Thymus (tissue), 14 donors: ENCODE measurements at places on chromosomes 3 and 15. TPM values are rescaled to one million over a fixed set of nuclear protein-coding genes. Genes with fewer than 3 reads are reported as not detected.
A peak's percentile ranks its signal among the peaks of the same experiment; 100 is the strongest.

The ELP6 gene
- 28.0 TPM for polyA plus RNA-seq

The CFAP92 gene
- 2.0 TPM for polyA plus RNA-seq

The CEP19 gene
- 2.5 TPM for polyA plus RNA-seq

- peak; percentile 98 for DNase-seq
These were observed at the start of gene NCK1 for GRCh38 chr3:136861890-136862616. TSS of gene NCK1 (plus strand) at chr3:136862208. CDS start at chr3:136928002, 65,794 bp downstream.

DNA sequence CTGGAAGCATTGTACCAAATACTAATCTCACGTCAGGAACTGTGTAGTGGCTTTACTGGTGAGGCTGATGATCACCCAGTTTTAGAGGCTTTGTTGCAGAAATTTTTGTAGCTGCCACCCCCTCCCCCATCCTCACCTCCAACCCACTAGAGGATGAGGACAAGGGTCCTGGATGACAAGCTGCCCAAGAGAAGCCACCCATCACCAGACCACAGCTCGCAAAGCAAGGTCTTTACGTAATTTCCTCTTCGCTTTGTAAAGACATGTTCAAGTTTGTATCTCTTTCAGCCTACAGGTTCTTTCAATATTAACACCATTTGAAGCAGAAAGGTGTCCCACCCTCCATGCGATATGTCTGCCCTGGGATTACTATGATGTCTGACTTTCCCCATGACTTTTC is 74.2 kb downstream of the LDHAL6B start:
- DNase-seq = no peak

GRCh38 chr3:153658136-153658535 is 463.1 kb upstream of the ARHGEF26 start:
- no peak for DNase-seq

DNA sequence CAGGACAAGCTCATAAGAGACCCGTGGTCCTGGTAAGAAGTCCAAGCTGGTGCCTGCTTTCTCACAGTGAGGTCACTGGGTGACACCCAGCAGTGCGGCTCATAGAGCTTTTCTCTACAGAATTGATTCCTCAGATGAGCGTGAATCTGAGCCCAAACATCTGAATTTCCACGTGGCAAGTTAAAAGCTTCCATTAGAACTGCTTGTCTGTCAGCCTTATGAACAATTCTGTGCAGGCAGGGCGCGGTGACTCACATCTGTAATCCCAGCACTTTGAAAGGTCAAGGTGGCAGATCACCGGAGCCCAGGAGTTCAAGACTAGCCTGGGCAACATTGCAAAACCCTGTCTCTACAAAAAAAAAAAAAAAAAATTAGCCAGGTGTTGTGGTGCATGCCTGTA is 113.1 kb upstream of the ABHD17C start:
- no peak for DNase-seq

The HCLS1 gene
- polyA plus RNA-seq = 171 TPM

DNA sequence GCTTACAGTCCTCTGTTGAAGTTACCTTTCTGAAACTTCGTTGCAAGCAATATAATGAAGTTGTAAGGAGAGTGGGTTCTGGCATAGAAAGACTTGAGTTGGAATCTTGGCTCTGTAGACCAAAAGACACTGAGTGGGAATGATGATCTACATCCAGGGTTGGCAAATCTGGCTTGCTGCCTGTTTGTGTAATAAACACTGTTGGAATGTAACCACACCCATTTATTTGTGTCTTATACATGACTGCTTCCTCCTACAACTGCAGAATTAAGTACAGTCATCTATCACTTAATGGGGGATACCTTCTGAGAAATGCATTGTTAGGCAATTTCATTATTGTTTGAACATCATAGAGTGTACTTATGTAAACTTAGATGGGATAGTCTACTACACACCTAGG is 178.4 kb upstream of the SUCLG2 start:
- no peak for DNase-seq

GRCh38 chr3:143329567-143330211 is 210.1 kb downstream of the CHST2 start:
- no peak for DNase-seq

DNA sequence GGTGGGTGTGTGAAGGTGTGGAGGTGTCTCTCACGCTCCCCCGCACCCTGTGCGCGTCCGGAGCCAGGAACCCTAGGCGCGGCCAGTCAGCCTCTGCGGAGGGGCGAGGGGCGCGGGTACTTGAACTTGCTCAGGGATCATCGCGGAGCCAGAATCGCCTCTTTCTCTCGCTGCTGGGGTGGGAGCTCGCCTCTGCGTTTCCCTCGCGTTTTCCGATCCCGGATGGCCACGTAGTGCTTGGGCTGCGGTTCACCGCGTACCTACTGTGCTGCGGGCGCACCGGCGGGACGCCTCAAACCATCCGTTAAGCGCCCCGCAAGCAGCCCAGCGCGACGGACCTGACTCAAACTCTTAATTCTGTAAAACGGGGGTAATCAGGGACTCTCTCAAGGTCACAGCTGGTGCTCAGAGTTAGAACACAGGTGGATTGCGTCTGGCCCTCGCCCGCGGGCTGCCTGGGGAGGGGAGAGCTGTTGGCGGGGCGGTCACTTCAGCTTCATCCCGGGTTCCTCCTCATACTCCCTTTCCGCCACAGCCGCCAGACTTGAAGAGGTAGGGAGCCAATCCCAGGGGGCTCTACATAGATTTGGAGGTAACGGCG is 686 bp downstream of the MYRIP start:
- no peak for DNase-seq

- no peak for DNase-seq
These were observed 13.6 kb upstream of the LTF start for GRCh38 chr3:46478341-46478740.

DNA sequence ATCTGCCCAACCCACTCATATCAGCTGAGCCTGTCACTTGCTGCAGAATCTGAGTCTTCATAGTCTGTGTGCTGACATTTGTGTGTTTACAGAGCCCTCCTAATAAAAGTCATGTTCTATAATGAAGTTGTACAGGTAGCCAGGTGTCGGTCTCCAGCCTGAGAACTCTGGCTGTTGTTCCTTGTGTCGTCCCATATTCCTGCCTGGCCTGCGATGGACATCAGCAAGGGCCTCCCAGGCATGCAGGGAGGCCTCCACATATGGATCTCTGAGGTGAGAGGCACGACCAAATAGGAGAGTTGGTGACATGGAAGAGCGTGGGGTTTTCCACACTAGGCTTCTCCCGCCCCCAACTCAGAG is 2.9 kb downstream of the VILL start:
- no peak for DNase-seq

DNA sequence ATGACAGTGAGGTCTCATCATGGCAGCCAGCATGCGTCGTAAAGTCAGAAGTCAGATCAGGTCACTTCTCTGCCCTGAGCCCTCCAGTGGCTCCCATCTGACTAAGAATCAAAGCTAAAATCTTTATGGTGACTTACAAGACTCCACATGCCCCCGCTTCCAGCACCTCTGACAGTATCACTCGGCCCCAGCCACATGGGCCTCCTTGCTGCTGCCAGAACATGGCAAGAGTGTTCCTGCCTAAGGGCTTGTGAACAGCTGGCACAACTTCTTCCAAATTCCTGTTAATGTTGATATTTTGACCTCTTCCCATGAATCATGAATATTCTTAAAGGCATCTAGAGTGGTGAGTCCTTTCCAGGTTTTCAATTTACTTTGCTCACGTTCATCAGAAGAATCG is 20.5 kb downstream of the POLR2M start:
- DNase-seq = no peak

- peak; percentile 69 for DNase-seq
These were observed 171.6 kb downstream of the SV2B start for GRCh38 chr15:91271565-91272153.

GRCh38 chr3:8519774-8520448 is 18.3 kb downstream of the LMCD1 start:
- DNase-seq = no peak

The TRIM42 gene
- polyA plus RNA-seq = 0.05 TPM

The ZNF148 gene
- polyA plus RNA-seq = 7.6 TPM

DNA sequence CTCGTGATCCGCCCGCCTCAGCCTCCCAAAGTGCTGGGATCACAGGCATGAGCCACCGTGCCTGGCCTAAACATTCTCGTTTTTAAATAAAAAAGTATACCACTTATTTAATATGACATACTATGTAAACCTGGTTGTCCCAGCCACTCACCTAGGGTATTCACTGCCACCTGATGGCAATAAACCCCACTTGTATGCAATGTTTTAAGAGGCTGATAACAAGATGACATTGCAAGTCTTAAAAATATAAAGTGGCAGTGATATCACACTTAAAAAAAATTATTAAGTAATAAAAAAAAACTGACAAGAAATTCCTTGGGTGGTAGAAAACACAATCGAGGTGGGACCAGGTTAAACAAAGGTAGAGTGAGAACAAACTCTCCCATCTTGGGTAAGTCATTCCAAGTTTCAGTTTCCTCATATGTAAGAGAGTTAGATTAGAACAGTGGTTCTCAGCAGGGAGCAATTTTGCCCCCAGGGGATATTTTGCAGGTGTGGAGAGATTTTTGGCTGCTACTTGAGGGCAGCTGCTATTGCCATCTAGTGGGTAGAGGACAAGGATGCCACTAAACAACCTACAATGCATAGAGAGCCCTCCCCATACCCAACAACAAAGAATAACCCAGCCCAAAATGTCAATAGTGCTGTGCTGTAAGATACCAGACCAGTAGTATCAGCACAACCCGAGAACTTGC is 14.5 kb downstream of the ARF4 start:
- no peak for DNase-seq

DNA sequence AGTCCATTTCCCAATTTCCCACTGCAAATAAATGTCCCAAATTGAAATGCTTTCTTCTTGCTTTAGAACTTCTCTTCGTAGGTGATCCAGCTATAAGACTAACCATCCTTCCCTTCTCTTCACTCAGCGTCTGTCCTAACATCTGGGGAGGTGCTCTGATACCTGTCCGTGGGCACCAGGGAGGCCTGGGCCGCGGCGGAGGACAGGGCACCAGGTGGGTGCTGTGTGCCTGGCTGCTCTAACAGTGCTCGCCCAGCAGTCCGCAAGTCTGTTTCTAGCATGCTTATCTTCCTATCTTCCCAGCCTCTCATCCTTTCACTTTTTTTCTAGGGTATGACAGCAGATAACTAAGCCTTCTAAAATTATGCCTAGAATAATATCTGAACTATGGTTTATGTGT is 37.3 kb downstream of the NKIRAS1 start:
- no peak for DNase-seq
